ENCODE measurements at places on chromosomes 1 and 21.
A peak's percentile ranks its signal among the peaks of the same experiment; 100 is the strongest.

GRCh38 chr1:239178961-239179360 lies 207.4 kb upstream of the CHRM3 start:
- no peak overlapping the region for H3K27ac ChIP-seq
- no peak for DNase-seq
- no peak overlapping the region for H3K4me3 ChIP-seq
- no peaks in the 10 kb centered on the region for H3K4me1 ChIP-seq
- no peaks in the 10 kb centered on the region for H3K27me3 ChIP-seq

- peaks cover 5% of the 10 kb centered on the region for H3K27me3 ChIP-seq
- H3K4me3 ChIP-seq: no peak overlapping the region
- no peak for DNase-seq
- no peaks in the 10 kb centered on the region for H3K36me3 ChIP-seq
These were observed 5.2 kb upstream of the TNNI1 start for GRCh38 chr1:201426479-201427310.

- peaks cover 62% of the 10 kb centered on the region for H3K36me3 ChIP-seq
- H3K27me3 ChIP-seq: no peaks in the 10 kb centered on the region
- H3K27ac ChIP-seq: no peak overlapping the region
- no peak for DNase-seq
- H3K4me3 ChIP-seq: no peak overlapping the region
- H3K4me1 ChIP-seq: no peaks in the 10 kb centered on the region
These were observed 18.7 kb downstream of the EXOSC10 start for GRCh38 chr1:11080931-11081330.

DNA sequence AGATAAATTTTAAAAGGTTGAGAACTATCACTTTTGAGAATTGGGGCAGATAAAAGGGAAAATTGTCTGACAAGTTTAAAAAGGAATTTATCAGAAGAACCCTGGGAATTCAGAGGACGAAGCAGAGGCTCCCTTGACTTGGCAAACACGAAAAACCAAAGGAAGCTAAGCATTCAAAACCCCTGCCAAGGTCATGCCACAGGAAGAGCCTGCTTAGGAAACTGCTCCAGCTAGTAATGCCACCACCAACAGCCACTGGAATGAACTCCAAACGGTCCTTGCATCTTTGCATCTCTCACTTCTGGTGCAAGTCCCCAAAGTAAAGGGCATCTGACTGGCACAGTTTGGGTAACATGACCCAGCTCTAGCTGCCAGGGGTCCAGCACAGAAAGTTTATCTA lies 7.2 kb downstream of the GPBP1L1 start:
- DNase-seq: no peak
- no peaks in the 10 kb centered on the region for H3K36me3 ChIP-seq
- H3K4me3 ChIP-seq: no peak overlapping the region
- peaks cover under 1% of the 10 kb centered on the region for H3K4me1 ChIP-seq
- no peaks in the 10 kb centered on the region for H3K27me3 ChIP-seq

DNA sequence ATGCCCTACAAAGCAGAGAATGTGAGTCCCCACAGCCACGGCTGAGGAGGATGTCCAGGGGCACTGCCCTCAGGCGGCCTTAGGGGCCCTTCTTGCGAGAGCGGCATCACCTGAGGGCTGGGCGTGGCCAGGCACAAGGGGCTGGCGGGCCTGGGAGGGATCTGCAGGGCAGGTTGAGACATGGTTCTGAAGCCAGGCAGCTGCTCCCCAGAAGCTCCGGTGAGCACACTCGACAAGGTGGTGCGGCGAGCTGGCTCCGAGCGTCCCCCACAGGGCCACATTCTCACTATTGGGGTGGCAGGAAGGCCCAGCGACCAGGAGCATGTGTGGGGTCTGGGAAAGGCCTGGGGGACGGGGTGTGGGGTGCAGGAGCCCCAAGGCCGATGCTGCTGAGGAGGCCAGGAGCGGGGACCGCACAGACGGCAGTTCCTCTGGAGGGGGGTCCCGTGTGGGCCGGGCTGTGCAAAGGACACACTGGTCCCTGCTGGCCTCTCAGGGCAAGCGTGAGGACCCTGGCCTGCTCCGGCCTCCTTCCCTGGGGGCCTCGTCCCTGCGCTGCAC lies 47.2 kb downstream of the MORN1 start:
- H3K27ac ChIP-seq: no peak overlapping the region
- H3K4me3 ChIP-seq: no peak overlapping the region
- H3K36me3 ChIP-seq: no peaks in the 10 kb centered on the region
- DNase-seq: no peak
- no peaks in the 10 kb centered on the region for H3K4me1 ChIP-seq
- H3K27me3 ChIP-seq: no peaks in the 10 kb centered on the region

GRCh38 chr1:42723511-42723910 lies 16.5 kb downstream of the CLDN19 start:
- no peak overlapping the region for H3K4me3 ChIP-seq
- DNase-seq: no peak
- no peaks in the 10 kb centered on the region for H3K4me1 ChIP-seq

DNA sequence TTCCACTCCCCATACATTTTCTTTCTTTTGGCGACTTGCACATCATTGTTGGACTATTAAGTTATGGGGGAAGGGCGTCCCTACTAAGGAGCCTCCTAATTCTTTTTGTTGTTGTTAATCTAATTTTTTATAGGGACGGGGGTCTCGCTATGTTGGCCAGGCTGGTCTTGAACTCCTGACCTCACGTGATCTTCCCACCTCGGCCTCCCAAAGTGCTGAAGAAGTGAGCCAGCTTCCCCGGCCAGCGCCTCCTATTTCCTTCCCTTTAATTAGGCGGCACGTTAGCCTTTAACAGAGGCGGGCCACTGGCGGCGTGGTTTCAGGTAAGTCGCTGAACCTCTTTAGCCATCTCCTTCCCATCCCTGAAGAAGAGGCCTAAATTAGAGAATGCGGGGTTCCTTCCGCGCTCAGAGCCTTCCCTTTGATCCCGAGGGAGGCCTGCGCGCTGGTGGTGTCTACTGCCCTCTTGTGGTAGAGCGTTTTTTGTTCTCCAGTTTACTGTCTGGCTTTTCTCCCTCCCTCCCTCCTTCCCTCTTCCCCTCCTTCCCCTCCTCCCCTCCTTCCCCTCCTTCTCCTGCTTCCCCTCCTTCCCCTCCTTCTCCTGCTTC lies 38.1 kb downstream of the TNFRSF9 start:
- peak; percentile 45 for DNase-seq
- no peaks in the 10 kb centered on the region for H3K4me1 ChIP-seq
- H3K4me3 ChIP-seq: peak overlapping the region; percentile 20
- H3K27me3 ChIP-seq: no peaks in the 10 kb centered on the region

DNA sequence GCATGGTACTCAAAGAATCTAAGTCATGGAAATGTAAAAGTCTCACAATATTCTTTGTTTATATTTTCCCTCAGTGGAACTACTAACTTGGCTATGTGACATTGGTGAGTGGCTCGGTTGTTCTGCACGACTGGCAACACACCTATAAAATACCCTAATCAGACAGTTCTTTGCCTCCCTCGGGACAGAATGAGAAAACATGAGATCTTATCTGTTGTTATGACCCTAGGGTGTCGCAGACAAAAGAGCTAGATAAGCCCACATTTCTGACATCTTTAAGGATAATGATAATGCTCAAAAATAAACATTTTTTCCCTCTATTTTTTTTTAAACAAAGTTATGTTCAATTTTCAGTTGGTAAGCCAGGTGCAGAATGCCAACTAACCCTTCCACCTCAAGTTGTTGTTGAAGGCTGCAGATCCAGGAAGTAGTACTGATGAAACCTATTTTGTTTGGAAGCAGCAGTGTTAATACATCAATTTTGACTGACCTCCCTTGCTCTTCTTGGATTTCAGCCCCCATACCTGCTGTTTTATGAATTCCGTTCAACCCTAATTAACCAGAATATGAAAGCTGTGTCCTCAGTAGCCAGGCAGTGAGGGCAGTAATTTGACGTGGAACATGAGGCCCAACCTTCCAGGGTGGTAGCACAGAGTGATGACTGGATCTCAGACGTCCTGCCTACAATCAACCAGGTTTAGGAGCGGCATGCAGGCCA lies 108.7 kb upstream of the DUSP10 start:
- H3K36me3 ChIP-seq: no peaks in the 10 kb centered on the region
- no peak overlapping the region for H3K4me3 ChIP-seq
- no peaks in the 10 kb centered on the region for H3K27me3 ChIP-seq
- no peaks in the 10 kb centered on the region for H3K4me1 ChIP-seq
- no peak for DNase-seq

- no peaks in the 10 kb centered on the region for H3K4me1 ChIP-seq
- H3K27me3 ChIP-seq: no peaks in the 10 kb centered on the region
- H3K4me3 ChIP-seq: no peak overlapping the region
- no peaks in the 10 kb centered on the region for H3K36me3 ChIP-seq
These were observed 109.1 kb upstream of the COL6A1 start for GRCh38 chr21:45872471-45872870.

DNA sequence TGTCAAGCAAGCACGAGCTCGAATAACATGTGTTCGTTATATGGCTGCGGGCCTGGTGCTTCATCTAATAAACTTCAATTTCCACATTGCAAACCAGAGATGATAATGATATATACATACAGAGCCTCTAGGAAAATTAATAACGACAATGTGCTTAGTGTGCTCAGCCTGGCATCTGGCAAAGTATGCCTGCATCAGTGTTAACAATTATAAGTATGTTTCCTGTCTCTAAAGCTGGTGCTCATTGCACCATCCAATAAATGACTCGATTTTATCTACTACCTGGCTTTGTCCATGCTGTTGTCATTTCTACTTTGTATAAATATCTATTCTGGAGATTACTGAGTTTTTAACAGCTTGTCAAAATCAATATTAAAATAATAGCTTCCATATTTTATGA lies 1402.6 kb downstream of the MRPL39 start:
- no peak overlapping the region for H3K4me3 ChIP-seq
- H3K27ac ChIP-seq: no peak overlapping the region
- H3K4me1 ChIP-seq: no peaks in the 10 kb centered on the region
- no peak for DNase-seq
- no peaks in the 10 kb centered on the region for H3K27me3 ChIP-seq

GRCh38 chr1:3323021-3323795 lies 131.3 kb upstream of the ARHGEF16 start:
- peaks cover 6% of the 10 kb centered on the region for H3K27me3 ChIP-seq
- H3K4me1 ChIP-seq: no peaks in the 10 kb centered on the region
- H3K4me3 ChIP-seq: no peak overlapping the region
- H3K27ac ChIP-seq: no peak overlapping the region
- DNase-seq: no peak

DNA sequence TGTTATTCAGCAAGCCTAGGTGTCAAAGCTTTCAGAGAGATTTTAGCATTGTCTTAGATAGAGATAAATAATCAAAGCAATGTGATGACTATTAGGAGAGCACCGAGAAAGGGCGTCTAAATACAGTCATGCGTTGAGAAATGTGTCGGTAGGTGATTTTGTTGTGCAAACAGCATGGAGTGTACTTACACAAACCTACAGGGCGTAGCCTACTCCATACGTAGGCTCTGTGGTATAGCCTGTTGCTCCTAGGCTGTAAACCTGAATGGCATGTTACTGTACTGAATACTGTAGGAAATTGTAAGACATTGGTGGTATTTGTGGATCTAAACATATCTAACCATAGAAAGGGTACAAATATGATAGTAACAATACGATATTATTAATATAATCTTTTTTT lies 31.8 kb downstream of the KIF1B start:
- H3K4me1 ChIP-seq: no peaks in the 10 kb centered on the region
- H3K27ac ChIP-seq: no peak overlapping the region
- no peaks in the 10 kb centered on the region for H3K36me3 ChIP-seq

DNA sequence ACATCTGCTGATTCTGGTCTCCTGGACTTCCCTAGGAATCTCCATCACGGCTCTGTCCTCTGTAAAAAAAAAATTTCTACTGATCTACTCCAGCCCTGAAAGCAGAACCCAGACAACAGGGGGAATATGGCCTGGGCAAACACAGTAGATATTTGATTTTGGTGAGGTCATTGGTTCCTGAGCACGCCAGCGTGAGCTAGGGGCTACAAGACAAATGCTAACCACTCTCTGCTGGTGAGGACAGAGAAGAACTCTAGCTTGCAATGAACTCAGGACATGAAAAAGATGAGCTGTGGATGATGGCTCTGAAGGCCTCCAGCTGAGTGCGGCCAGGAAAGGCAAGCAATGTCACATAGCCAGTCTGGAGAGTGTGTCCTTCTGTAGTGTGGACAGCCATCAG lies 17.2 kb upstream of the FYB2 start:
- no peak overlapping the region for H3K27ac ChIP-seq
- no peaks in the 10 kb centered on the region for H3K27me3 ChIP-seq
- H3K4me3 ChIP-seq: no peak overlapping the region
- no peaks in the 10 kb centered on the region for H3K4me1 ChIP-seq
- no peaks in the 10 kb centered on the region for H3K36me3 ChIP-seq

- peaks cover 26% of the 10 kb centered on the region for H3K27me3 ChIP-seq
- no peak for DNase-seq
- no peak within 1 kb of the TSS for H3K27ac ChIP-seq
- H3K4me1 ChIP-seq: peaks cover 4% of the 10 kb centered on the region
These were observed at the start of gene OPRD1 for GRCh38 chr1:28811766-28812668. Gene OPRD1, plus strand, starts transcription at chr1:28812170. Its CDS starts 214 bp downstream, at chr1:28812384.

GRCh38 chr1:33435096-33435820 lies 4.4 kb upstream of the PHC2 start:
- H3K27me3 ChIP-seq: no peaks in the 10 kb centered on the region
- H3K36me3 ChIP-seq: no peaks in the 10 kb centered on the region
- no peak for DNase-seq
- H3K4me3 ChIP-seq: no peak overlapping the region
- H3K27ac ChIP-seq: no peak overlapping the region
- H3K4me1 ChIP-seq: peaks cover 4% of the 10 kb centered on the region

GRCh38 chr1:226882187-226882586 lies 11.8 kb downstream of the PSEN2 start:
- no peak for DNase-seq
- H3K36me3 ChIP-seq: no peaks in the 10 kb centered on the region
- peaks cover 19% of the 10 kb centered on the region for H3K4me1 ChIP-seq
- peak overlapping the region; percentile 30 for H3K4me3 ChIP-seq

- no peaks in the 10 kb centered on the region for H3K4me1 ChIP-seq
- no peak for DNase-seq
- H3K36me3 ChIP-seq: no peaks in the 10 kb centered on the region
- no peak overlapping the region for H3K4me3 ChIP-seq
- no peaks in the 10 kb centered on the region for H3K27me3 ChIP-seq
These were observed 20.1 kb upstream of the CDCP2 start for GRCh38 chr1:54172614-54173599.

DNA sequence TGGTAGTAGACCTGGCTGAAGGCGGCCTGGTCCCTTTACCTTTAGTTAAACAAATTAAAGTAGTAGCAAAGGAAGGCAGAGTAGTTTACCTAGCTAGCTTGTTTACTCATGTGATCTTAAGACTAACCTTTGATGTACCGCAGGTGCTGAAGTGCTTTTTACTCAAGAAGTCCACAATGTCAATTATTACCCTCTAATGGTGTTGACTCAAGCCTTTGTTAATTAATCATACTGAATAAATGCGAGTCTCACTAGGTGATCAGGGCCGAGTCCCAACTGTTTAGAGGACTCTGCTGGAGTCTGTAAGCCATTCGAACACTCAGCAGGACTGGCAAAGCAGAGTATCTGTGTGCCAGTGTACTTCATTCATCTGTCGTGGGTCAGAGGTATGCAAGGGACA lies 381.1 kb upstream of the NCAM2 start:
- no peak overlapping the region for H3K27ac ChIP-seq
- DNase-seq: no peak
- no peaks in the 10 kb centered on the region for H3K36me3 ChIP-seq
- H3K27me3 ChIP-seq: no peaks in the 10 kb centered on the region

GRCh38 chr1:163163881-163164582 lies 38.7 kb downstream of the RGS5 start:
- H3K36me3 ChIP-seq: no peaks in the 10 kb centered on the region
- no peaks in the 10 kb centered on the region for H3K27me3 ChIP-seq
- no peaks in the 10 kb centered on the region for H3K4me1 ChIP-seq
- no peak for DNase-seq
- H3K27ac ChIP-seq: no peak overlapping the region

GRCh38 chr21:41824466-41825207 lies 54.5 kb downstream of the PRDM15 start:
- H3K36me3 ChIP-seq: peaks cover 38% of the 10 kb centered on the region
- DNase-seq: no peak
- H3K4me1 ChIP-seq: no peaks in the 10 kb centered on the region
- H3K27me3 ChIP-seq: no peaks in the 10 kb centered on the region
- H3K27ac ChIP-seq: no peak overlapping the region
